Left ventricle myocardium inferior (tissue), 1 donor: ENCODE measurements at places on chromosomes 6 and 20.

DNA sequence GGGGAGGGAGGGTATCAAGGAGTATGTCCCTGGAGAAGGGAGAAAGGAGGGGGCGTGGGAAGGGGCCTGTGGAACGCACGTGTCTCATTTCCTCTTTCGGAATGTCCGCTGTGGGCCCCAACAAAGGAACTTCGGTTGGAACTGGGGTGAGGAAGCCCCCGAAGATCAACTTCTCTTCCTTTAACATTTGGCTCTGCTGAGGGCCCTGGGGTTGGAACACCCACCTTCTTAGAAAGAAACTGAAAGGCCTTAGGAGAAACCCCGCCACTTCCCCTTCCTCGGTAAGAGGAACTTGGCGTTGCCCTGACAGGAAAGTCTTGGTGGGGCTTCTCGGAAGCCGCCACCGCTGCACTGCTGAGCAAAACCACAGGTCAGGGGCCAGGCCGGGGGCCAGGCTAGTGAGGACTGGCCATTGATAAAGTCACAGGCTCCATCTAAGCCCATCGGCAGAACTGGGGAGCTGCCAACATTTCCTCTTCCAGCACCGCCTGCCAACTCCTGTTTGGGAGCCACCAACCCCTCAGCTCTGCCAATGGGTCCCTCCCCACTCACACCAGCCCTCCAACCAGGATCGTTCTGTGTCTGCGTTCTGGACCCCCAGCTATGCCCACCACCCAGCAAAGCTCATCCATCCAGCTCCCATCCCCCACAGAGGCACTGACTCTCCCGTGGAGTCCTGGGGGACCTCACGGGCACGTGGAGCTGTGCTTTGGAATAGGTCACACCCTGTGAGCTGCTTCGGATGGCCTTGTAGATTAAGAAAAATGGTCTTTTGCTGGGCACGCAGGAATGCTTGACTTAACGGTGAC is 44.8 kb downstream of the FGD2 start:
- peak; percentile 67 for DNase-seq

DNA sequence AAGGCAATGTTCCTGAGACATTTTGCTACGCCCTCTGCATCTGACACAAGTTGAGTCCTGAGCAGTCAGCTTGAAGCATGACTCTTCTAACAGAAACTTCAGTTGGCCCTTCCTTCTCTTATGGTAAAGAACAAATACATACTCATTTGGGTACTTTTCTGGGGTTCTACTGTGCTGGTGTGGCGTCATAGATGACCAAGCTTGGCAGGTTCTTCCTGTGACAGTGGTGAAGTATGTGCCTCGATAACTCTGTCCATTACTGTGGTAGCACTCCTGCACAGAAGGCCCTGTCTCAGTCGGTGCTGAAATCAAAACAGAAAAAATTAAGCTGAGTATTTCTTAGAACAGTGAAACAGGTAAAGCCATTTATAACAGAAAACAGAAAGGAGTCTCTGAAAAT is 152.5 kb downstream of the SLC22A3 start:
- no peak for DNase-seq

- no peak for DNase-seq
These were observed 87.2 kb upstream of the EDN1 start for GRCh38 chr6:12203001-12203400.

GRCh38 chr6:18427296-18427695 is 40.1 kb downstream of the RNF144B start:
- no peak for DNase-seq

DNA sequence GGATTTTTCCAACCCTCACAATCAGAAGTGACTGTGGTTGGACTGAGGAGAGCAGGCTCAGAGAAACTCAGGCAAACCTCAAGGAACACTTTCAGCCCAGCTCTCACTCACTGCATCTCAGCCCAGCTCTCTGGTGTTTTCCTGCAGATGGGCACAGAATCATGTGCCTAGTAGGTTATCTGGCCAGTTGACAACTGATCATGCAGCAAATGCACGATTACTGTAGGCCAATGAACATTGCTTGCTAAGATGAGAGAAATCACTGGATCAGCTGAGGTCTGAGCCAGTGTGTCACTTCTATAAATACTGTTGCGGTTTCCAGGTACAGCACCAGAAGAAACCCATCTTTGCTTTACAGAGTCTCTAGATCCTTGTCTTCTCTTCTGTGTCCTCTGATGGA is 540.5 kb downstream of the CD83 start:
- DNase-seq, result no peak

- DNase-seq, result no peak
These were observed 11.9 kb upstream of the STK38 start for GRCh38 chr6:36559011-36559793.

- no peak for DNase-seq
These were observed 125.2 kb downstream of the KIF6 start for GRCh38 chr6:39599973-39600372.

- DNase-seq, result no peak
These were observed 6.4 kb downstream of the C20orf96 start for GRCh38 chr20:284172-284571.

DNA sequence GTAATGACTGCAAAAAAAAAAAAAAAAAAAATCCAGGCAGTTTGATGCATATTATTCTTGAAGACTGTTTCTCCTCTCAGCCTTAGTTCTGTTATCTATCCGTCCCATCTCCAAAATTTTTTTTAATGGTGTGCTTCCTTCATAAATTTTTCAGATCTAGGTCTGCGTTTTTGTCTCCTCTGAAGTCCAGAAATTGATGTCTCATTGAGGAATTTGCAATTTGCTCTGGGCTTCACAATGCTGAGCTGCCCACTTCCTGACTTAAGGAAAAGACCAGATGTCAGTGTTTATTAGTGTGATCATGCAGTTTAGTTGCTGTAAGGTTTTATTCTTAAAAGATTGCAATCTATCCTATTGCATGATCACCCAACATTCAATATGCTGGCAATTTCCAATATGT is 297.6 kb downstream of the ZNF217 start:
- DNase-seq, result no peak

DNA sequence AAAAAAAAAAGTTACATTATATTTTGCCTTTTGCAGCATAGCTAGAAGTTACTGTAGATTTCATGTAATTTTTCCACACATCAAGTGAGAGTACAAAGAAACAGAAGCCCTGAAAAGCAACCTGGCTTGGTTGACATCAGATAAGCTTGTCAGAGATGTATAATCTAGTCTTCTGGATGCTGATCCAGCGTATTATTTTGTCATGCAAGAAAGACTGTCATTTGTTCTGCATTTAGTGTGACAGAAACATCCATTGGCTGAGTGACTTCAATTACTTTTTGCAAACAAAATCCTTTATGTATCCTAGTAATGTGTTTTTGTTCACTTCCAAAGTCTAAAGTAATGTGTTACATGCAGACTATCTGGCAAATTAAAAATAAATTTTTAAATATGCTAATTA is 75.3 kb downstream of the FAM83B start:
- DNase-seq, result no peak

DNA sequence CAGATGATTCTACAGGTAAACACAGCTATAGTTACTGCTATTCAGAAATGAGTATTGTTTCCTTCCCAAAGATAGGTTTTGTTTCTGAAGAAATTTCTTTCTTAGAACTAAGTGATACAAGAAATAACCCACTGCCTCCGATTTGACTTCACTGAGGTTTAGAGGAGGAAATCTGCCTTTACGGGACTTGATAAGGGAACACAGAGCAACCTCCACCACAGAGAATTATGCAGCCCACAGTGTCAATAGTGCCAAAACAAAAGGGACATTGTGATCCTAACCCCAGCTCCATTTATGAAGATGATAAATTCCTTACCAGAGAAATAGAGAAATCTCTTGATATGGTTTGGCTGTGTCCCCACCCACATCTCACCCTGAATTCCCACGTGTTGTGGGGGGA is 164.6 kb downstream of the ZNF217 start:
- DNase-seq, result no peak

- DNase-seq, result no peak
These were observed 9.9 kb upstream of the GTSF1L start for GRCh38 chr20:43736588-43737158.

GRCh38 chr6:146700078-146700686 is 101.4 kb downstream of the ADGB start:
- peak; percentile 21 for DNase-seq

DNA sequence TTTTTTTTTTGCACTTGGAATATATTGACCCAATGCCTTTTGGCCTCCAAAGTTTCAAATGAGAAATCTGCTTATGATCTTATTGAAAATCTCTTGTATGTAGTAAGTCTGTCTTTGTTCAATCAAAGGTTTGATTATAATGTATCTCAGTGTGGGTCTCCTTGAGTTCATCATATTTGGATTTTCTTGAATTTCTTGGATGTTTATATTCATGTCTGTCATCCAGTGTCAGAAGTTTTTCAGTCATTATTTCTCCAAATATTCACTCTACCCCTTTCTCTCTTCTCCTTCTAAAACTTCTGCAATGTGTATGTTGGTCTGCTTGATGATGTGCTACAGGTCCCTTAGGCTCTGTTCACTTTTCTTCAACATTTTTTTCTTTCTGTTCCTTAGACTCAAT is 95.9 kb upstream of the PTPRK start:
- DNase-seq, result no peak

- DNase-seq, result no peak
These were observed 7.5 kb downstream of the APMAP start for GRCh38 chr20:24984961-24985640.

DNA sequence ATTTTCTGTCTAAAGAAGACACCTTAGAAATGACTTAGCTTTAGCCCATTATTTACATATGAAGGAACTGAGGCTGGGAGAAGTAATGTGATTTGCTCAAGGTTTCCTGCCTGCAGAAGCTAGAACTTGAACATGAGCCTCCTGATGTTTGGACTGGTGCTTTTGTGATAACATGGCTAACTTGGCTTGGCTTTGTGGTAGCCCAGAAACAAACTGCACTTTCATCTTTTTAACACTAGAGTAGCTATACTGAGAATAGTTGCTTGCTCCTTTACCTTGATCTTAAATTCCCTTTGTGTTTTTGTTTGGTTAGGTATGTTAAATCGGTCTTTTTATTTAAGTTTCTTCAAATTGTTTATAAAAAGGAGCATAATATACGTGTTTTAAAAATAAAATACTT is 163.5 kb upstream of the MANEA start:
- DNase-seq, result no peak

- DNase-seq, result peak; percentile 41
These were observed 53.7 kb downstream of the BMP7 start for GRCh38 chr20:57212534-57213276.

DNA sequence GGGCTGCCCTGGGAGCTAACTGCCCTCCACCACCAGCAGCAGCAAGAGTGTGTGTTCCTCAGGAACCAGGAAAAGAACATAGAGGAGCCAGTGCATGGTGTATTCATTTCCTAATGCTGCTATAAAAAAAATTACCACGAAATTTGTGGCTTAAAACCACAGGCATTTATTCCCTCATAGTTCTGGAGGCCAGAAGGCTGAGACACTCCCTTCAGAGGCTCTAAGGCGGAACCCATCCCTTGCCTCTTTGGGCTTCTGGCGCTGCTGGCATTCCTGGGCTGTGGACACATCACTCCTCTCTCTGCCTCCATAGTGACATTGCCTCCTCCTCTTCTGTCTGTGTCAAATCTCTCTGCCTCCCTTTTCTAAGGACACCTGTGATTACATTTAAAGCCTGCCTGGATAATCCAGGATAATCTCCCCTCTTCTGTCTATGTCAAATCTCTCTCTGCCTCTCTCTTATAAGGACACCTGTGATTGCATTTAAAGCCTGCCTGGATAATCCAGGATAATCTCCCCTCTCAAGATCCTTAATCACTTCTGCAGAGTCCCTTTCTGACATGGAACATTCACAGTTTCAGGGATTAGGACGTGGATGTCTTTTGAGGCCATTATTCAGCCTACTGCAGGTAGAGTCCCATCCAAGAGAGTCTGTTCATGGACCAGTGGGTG is 54.7 kb downstream of the NDUFAF5 start:
- no peak for DNase-seq
